Adrenal gland (tissue), 19 donors: ENCODE measurements at places on chromosomes 16 and 17. TPM values are rescaled to one million over a fixed set of nuclear protein-coding genes. Genes with fewer than 3 reads are reported as not detected.

The RGS11 gene
- 1.4 TPM for polyA plus RNA-seq

The CLEC18B gene
- polyA plus RNA-seq, result 0.57 TPM

The KSR1 gene
- 38.0 TPM for polyA plus RNA-seq

The RNF222 gene
- polyA plus RNA-seq, result not detected
